H1 (cell line): ENCODE measurements at places on chromosomes 6 and 20. TPM values are rescaled to one million over a fixed set of nuclear protein-coding genes. Genes with fewer than 3 reads are reported as not detected.

DNA sequence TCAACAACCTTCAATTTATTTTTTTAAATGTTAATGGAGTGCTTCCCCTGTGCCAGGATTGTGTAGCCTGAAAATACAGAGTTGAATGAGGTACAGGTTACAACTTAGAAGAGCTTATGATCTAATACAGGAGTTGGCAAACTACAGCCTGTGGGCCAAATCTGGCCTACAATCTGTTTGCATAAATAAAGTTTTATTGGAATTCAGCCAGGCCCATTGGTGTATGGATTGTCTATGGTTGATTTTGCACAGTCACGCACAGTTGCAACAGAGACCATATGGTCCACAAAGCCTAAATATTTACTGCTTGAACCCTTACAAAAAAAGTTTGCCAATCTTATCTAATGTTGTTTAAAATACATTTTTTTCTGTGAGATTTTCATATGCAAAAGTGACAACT, 177.3 kb upstream of the CCN2 start:
- H3K27ac ChIP-seq, result no peak overlapping the region
- peaks cover 1% of the 10 kb centered on the region for H3K4me1 ChIP-seq
- H3K36me3 ChIP-seq, result no peaks in the 10 kb centered on the region
- no peak overlapping the region for H3K4me3 ChIP-seq

DNA sequence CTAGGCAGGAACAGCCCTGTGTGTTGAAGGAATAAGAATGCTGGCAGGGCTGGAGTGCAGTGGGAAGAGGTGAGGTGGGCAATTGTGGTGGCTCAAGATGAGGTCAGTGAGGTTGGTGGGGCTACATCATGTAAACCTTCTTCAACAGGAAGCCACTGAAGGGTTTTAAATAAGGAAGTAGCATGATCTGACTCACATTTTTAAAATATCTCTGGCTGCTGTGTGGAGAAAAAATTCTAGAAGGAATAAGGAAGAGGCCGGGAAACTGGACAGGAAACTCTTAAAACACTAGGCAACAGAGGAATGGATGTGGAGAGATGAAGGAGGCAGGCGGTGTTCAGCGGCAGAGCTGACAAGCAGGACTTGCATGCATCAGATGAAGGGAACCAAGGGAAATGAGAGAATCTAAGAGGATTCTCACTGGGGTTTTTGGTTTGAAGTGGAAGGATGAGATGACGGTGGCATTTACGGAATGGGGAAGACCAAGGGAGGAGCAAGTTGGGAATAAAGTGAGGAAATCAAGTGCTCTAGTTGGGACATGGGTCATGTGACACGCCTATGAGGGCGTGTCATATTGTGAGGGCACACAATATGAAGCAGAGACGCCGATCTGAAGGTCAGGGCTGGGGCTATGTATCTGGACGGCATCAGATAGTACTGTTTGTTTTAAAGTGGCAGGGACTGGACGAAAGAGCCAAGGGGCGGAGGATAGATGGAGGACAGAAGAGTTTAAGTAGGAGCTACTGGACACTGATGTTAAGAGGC, 18.2 kb downstream of the TMEM242 start:
- no peaks in the 10 kb centered on the region for H3K27me3 ChIP-seq
- H3K27ac ChIP-seq, result no peak overlapping the region
- H3K36me3 ChIP-seq, result no peaks in the 10 kb centered on the region
- H3K4me3 ChIP-seq, result no peak overlapping the region
- no peak for DNase-seq

- H3K4me1 ChIP-seq, result no peaks in the 10 kb centered on the region
- no peak overlapping the region for H3K27ac ChIP-seq
- no peak overlapping the region for H3K4me3 ChIP-seq
- H3K27me3 ChIP-seq, result no peaks in the 10 kb centered on the region
Observed at GRCh38 chr6:55666037-55666436, 87.0 kb upstream of the HMGCLL1 start.

Gene SSR1
- 98.9 and 117 TPM in 2 replicates for total RNA-seq

DNA sequence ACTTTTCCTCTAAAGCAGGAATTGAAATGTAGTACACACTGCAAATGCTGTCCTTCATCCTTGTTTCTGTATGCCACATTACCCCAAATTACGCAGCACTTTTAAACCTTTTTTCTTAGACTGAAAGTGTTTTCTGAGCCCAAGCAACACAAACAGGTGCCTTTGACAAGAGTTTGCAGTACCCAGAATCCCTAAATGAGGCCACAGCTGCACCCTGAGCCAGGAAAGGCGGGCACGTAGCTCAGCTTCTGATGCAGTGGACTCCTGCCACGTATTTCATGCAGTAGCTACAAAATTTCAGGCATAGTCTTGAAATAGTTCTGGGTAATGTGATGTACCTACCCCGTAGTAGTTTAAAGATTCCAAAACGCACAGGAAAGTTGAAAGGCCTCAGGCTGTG, 31.0 kb upstream of the CLDN20 start:
- 0 out of 2 replicates have a peak, but pooled peaks cover 3% of the 10 kb centered on the region for H3K36me3 ChIP-seq
- no peak overlapping the region for H3K27ac ChIP-seq
- H3K27me3 ChIP-seq, result no peaks in the 10 kb centered on the region

GRCh38 chr20:41249411-41250281, 67.9 kb downstream of the ZHX3 start:
- H3K36me3 ChIP-seq, result no peaks in the 10 kb centered on the region
- H3K4me3 ChIP-seq, result no peak overlapping the region; the same call in 1 of the 2 replicates
- peaks cover 2% of the 10 kb centered on the region for H3K4me1 ChIP-seq

DNA sequence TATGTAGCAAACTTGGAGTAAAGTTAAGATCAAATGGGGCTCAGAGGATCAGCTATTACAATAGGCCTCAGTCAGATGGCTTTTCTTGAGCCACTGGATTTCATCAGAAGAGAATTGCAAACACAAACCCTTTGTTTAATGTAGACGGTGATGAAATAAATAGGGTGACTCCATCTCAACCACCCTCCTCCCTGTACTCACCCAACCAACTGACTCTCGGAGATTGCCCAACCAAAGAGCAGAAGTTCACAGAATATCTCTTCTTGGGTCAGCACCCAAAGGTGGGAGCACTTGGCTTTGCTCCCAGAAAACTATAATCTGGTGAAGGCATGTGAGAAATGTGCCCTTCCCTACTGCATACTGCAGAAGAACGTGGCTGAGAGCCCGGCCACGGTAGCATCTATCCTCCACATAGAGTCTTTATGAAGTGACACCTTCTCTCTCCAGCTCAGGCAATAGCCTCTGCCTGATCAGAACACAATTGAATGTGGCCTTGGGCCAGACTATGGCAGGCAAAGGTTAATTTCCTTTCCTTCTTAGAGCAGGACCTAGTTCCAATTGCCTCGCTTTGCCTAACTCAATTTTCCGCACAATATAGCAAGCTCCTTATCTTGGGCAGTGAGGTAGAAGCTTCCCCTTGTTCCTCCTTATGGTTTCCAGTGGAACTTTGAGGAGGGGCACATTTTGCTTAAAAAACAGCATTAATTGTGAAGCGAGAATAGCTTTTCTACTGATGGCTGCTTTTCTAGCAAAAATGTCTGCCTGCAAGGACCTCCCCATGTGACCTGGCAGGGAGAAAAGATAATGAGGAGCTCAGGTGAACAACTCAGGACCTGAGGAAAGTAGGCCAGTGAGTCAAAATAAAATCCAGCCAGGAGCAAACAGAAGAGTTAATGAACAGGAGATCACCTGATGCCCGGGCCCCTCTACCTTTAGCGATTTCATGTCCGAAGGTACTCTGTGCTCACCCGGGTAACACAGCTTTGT, 79.4 kb downstream of the GFOD1 start:
- no peaks in the 10 kb centered on the region for H3K36me3 ChIP-seq
- no peak for DNase-seq
- no peaks in the 10 kb centered on the region for H3K27me3 ChIP-seq
- H3K27ac ChIP-seq, result no peak overlapping the region
- H3K4me3 ChIP-seq, result no peak overlapping the region
- no peaks in the 10 kb centered on the region for H3K4me1 ChIP-seq

DNA sequence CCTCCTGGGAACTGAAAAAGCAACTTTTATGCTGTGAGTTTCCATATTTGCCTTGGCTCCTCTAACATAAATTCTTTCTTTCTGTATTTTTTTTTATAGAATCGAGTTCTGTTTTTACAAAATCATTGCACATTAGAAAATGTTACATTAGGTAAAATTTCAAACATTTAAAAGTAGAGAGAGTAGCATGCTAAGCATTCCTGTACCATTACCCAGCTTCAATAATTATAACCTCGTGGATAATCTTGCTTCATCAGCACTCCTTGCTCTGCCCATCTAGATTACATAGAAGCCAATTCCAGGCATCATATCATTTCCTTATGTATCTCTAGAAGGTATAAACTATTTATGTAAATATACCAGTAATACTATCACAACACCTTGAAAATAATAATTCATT, 15.4 kb upstream of the FBXO30 start:
- H3K4me3 ChIP-seq, result no peak overlapping the region
- no peaks in the 10 kb centered on the region for H3K27me3 ChIP-seq
- no peak for DNase-seq
- no peak overlapping the region for H3K27ac ChIP-seq
- H3K36me3 ChIP-seq, result no peaks in the 10 kb centered on the region
- H3K4me1 ChIP-seq, result 0 out of 2 replicates have a peak, but pooled peaks cover 3% of the 10 kb centered on the region

DNA sequence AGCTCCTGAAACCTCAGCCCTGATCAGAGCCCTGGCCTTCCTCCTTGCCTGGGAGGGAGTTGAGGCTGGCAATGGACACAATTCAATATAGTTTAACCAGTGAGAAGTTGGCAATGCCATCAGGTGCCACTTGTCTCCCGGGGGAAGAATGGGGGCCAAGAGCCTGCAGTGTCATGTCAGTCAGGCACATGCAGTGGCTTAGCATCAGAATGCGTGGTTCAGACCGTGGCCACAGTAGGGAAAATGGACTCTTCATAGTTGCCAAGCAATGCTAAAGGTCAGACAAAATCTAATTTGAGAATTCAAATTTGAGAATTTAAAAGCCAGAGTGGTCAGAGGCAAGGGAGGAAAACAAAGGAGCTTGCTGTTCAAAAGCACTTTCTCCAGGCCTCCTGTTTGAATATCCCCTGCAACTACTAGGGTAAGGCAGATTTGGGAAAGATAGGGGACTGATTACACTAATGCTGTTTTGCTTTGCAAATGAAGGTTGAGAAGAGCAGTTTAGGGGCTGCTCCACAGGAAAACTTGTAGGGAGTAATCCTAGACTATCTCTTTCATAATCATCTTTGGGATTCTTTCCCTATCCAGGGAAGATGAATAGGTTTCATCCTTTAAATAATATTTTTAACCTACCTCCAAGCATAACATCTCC, 33.1 kb upstream of the CLIC5 start:
- no peak for DNase-seq
- H3K27ac ChIP-seq, result no peak overlapping the region
- peaks cover 4% of the 10 kb centered on the region for H3K4me1 ChIP-seq
- H3K36me3 ChIP-seq, result no peaks in the 10 kb centered on the region

GRCh38 chr6:167120583-167120903, 2.4 kb upstream of the CCR6 start:
- H3K4me1 ChIP-seq, result peaks cover 5% of the 10 kb centered on the region; the same call in 1 of the 2 replicates
- no peak overlapping the region for H3K4me3 ChIP-seq
- H3K36me3 ChIP-seq, result no peaks in the 10 kb centered on the region
- no peaks in the 10 kb centered on the region for H3K27me3 ChIP-seq
- no peak overlapping the region for H3K27ac ChIP-seq
- DNase-seq, result no peak

DNA sequence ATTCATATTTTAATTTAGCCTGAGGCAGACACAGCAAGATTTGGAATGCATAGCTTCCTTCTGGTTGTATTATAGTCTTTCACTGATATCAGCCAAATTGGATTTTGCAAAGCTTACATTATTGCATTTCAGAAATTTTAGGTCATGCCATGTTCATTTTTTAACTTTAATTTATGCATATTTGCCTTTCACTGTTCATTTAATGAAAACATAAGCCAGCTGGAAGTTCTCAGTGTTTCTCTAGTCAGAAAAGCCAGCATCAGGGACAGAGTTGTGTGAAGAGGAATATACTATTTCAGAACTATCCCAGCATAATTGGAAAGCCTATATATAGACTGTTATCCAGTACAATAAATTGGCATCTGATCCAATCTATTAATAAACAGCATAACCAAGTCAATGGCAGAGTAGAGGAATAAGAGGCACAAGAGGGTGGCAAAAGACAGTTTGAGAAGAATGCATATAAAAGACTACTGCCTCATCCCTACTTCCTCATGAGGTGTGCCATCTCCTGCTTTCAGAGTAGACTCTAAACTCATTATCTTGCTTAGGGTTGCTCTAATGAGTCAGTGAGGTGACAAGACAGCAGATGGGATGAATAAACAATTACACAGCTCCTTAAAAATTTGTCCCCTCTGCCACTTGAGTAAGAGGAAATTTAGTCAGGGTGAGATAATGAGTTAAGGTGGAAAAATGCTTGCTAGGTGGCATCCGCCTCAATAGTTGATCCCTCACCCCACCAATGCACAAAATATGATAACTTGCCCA, 159.8 kb upstream of the HCRTR2 start:
- H3K27me3 ChIP-seq, result no peaks in the 10 kb centered on the region
- no peaks in the 10 kb centered on the region for H3K36me3 ChIP-seq
- no peak overlapping the region for H3K4me3 ChIP-seq
- DNase-seq, result no peak
- no peaks in the 10 kb centered on the region for H3K4me1 ChIP-seq
- no peak overlapping the region for H3K27ac ChIP-seq

- H3K4me3 ChIP-seq, result no peak overlapping the region
- H3K4me1 ChIP-seq, result no peaks in the 10 kb centered on the region
- H3K27me3 ChIP-seq, result no peaks in the 10 kb centered on the region
- H3K27ac ChIP-seq, result no peak overlapping the region
- no peaks in the 10 kb centered on the region for H3K36me3 ChIP-seq
Observed at GRCh38 chr20:1094751-1095150, 23.7 kb upstream of the PSMF1 start.

DNA sequence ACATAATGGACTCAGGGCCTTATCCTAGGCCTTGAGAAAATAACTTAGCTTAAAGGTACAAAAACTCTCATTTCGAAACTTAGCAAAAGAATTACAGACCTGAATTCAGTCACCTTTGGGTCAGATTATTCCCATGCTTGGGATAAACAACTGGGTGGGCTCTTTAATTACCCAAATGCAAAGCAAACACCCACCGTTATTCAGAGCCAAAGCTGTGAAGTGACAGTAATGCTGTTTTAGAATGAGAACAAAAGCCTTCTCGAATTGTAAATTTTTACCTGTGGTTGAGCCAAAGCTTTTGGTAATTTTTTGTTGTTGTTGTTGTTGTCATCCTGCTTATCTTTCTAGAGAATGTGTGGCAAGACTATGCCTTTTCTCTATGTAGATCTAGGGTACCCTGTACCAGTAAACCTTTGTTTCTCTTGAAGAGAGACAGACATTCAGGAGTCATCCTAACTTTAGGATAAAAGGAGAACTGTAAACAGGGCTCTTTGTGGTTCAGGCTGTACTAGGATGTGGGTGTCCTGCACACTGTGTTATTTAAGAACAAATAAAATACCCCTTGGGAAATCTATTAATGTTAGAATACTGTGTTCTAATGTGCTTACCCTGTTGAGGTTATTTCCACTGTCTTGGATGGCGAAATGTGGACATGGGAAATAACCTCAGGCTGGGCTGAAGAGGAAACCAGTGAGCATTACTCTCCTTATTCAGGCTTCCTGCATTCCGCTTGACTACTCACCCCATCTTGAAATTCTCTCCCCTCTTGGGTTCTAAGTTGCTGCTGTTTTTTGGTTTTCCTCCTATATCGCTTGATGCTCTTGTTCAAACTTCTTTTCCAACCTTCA, 480.7 kb downstream of the CD83 start:
- no peaks in the 10 kb centered on the region for H3K27me3 ChIP-seq
- no peak overlapping the region for H3K4me3 ChIP-seq
- H3K27ac ChIP-seq, result no peak overlapping the region
- no peaks in the 10 kb centered on the region for H3K36me3 ChIP-seq
- H3K4me1 ChIP-seq, result no peaks in the 10 kb centered on the region; the same call in 1 of the 2 replicates

- no peaks in the 10 kb centered on the region for H3K27me3 ChIP-seq
- H3K4me3 ChIP-seq, result no peak overlapping the region
Observed at GRCh38 chr20:33744773-33745385, 13.1 kb downstream of the ZNF341 start.
